ENCODE measurements at places on chromosomes 11 and 22.

- DNase-seq, result no peak
Observed at GRCh38 chr11:131885431-131885830, 515.0 kb downstream of the NTM start.

DNA sequence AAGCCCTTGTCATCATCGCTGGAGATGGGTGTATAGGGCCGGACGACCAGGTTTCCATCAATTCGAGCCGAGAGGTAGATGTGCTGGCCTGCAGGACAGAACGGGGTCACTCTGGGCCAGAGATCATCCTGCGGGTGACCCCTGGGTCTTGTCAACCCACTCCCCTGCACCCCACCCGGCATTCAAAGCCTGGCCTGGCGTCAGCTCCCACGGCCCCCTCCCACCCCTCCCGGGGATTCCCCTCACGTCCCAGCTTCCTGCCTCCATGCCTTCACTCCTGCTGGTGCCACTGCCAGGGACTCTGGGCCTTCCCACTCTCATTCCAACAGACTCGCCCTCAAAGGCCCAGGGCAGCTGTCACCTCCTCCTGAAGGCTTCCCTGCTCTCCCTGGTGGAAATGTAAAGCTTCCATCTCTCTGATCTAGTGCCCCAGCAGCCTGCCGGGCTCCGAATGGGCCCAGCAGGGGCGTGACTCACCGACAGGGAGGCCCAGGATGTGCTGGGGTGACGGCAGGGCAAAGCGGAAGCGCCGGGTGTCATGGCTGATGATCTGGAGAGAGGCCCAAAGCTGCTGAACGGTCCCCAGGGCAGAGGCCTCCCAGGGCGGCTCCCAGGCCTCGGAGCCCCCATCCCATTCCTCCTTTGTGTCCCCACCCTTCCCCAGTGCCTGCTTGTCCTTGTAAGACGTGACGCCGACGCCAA, 9.3 kb downstream of the ATP5MGL start:
- no peak for DNase-seq

DNA sequence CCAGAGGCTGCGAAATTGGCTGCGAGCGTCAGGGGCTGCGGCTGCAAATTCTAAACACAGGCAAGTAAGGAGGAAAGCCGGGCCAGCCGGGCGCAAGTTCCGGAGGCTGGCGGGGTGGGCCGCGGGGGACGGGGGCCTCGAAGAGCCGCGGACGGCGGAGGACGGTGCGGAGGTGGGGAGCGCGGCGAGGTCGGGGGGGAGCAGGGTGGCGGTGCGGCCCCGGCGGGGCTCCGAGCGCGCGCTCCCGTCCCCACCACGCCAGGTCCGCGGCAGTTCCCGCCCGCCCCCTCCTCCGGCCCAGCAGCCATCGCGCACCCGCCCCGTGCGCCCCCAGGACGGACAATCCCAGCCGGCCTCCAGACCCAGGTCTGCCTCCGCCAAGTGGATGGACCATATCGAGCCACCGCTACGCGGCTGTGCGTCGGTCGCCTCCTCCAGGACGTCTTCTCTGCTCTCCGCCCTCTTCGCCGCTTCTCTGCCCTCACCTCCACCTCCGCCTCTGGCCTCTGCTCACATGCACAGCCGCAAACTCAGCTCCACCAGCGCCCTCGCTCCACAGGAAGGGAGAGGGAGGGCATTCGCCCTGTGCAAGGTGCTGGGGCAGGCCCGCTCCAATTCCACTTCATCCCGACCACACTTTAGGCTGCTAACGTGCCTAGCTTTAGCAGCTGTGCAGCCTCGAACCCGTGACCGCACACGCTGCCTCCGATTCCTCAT, 7.2 kb downstream of the ELFN2 start:
- DNase-seq, result no peak

GRCh38 chr11:91688672-91689071, 535.9 kb upstream of the FAT3 start:
- DNase-seq, result no peak

DNA sequence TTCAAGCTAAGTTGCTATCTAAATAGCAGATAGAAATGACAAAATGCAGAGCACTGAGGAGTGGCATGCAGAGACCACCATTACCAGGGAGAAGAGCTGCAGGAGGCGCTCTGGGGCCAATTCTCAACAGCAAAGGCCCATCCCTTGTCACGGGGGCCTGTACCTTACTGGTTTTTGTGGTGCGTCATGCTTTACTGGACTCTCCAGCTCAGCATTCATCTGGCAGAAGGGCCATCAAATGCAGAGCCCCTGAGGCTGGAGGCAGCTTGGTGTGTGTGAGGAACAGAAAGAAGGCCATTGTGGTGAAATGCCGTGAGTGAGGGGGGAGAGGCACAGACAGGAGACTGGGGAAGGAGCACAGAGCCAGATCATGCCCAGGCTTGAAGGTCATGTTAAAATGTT, 56.5 kb upstream of the NAV2 start:
- DNase-seq, result no peak

DNA sequence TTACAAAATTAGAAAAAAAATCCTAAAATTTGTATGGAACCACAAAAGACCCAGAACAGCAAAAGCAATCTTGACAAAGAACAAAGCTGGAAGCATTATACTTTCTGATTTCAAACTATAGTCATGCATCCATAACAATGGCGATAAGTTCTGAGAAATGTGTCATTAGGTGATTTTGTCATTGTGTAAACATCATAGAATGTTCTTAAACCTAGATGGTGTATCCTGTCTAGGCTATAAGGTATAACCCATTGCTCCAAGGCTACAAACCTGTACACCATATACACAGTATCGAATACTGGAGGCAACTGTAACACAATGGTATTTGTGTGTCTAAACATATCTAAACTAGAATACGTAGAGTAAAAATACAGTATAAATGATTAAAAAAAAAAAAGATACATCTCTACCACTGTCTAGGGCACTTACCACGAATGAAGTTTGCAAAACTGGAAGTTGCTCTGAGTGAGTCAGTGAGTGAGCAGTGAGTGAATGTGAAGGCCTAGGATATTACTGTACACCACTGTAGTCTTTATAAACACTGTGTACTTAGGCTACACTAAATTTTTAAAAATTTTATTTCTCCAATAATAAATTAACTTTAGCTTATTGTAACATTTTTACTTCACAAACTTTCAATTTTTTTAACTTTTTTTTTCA, 18.1 kb upstream of the SC5D start:
- DNase-seq, result no peak

GRCh38 chr11:13923182-13923581, 39.3 kb upstream of the SPON1 start:
- DNase-seq, result no peak

DNA sequence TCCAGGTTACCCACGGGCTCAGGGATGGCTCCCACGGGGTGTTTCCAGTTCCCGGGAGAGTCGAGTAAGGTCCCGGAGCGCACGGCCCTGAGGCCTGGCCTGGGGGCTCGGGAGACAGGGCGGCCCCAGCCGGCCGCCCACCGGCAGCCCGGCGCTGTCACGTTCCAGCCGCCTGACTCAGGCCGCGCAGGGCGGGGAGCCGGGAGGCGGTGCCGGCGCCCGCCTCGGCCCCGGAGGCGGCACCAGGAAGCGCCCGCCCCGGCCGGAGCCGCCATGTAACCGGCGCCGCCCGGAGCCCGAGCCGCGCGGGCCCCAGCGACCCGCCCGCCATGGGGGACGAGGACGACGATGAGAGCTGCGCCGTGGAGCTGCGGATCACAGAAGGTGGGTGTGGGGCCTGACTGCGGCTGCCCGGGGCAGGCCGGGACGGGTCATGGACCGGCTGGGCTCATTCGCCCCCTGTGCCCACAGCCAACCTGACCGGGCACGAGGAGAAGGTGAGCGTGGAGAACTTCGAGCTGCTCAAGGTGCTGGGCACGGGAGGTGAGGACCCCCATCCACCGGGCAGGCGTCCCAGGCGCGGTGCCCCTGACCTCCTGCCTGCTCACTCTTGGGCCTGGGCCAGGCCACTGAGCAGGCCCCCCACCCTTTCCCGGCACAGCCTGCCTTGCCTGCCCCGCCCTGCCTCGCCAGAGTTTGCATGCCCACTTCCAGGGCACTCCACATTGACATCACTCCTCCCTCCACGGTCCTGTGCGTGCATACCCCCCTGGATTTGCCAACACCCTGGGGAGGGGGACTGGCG, at the start of gene RPS6KA4:
Gene RPS6KA4, plus strand, starts transcription at position 256 of the 805 bp plus-strand sequence. Its CDS starts 74 bp downstream, at position 330.
- DNase-seq, result peak; percentile 96

DNA sequence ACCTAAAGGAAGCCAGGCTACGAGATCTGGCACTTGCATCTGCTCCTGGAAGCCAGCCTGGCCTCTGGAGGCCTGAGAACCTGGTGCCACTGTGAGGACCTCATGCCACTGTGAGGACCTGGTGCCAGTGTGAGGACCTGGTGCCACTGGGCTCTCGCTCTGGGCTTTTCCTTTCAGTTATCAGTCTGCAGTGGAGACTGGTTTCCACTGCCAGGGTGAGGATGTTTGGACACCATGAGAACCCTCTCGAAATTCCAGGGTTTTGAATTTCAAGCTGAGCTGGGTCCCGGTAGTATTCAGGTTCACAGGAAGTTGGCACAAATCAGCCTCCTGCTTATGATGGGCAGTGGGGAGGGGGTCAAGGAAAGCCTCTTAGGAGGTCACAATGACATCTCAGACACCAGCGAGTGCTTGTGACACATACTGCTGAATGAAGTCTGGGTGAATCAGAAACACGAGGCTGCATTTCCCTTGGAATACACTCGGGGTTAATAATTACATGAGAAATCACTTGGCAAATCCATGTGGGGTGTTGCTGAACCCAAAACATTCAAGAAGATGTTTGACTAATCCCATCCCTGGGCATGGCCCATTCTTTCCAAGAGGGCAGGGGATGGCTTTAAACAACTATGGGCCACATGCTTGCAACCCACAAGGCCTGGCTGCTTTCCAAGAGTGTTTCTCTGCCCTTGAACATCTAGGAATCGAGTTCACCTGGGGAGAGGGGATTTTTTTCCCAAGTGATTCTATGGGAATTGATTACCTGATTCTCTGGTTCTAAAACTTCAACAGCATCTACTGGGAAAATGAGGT, 60.2 kb downstream of the LINC01488 start:
- DNase-seq, result no peak

DNA sequence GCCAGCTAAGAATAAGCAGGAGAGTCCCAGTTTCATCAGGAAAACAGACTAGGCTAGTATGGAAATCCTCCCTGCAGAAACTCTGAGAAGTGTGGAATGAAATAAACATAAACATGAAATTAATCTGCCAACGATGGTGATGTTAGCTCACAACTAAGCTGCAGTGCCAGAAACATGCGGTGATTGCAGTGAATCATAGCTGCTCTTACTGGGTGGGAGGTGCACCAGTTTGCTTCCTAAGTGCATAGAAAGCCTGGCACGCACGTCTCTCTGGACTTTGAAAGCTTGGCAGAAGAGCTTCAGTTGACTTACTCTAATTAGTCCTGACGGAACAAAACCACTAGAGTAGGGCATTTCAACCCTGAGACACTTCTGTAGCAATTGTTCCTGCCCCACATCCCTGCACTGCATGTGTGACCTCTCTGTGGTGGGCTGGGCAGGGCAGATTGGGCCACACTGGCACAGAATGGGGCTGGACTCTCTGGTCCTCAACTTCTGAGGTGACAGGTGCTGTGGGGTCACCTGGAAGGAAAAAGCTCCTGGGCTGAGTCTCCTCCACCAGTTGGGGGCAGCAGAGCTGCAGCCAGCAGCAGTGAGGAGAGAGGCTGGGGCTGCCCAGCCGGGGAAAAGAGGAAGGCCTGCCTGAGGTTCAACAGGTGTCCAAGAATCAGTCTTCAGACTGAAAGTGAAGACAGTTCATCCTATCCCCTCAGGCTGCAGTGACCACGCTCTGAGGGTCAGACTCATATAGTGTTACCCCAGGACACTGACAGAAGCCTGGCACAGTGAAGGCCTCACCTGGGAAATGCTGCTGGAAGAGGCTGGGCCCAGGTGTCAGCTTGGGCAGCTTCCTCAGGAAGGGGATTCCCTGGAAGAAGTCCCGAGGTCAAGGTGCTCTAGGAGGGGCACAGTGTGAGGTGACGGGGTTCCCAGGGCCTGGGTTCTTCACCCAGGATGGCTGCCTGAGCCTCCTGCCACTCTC, 40.5 kb downstream of the GGTLC2 start:
- no peak for DNase-seq

- DNase-seq, result no peak
Observed at GRCh38 chr11:312092-312816, 1.6 kb upstream of the IFITM1 start.

DNA sequence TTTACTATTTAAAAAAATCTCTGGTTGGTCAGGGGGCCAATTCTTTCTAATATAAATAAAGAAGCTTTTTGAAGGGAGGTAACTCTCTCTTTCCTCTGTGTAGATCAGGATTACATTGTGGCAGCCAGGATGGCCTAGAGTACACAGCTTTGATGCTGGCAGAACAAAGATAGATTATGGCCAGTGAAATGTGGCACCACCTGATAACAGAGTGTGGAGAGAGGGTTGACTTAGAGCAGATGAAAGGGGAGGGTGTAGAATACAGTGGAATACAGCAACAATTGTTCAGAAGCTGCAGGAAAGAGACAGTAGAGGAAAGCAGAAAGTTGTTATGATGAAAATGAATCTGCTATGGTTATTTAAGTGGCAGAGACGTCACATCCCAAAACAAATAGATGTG, 99.0 kb downstream of the FAR1 start:
- DNase-seq, result no peak

DNA sequence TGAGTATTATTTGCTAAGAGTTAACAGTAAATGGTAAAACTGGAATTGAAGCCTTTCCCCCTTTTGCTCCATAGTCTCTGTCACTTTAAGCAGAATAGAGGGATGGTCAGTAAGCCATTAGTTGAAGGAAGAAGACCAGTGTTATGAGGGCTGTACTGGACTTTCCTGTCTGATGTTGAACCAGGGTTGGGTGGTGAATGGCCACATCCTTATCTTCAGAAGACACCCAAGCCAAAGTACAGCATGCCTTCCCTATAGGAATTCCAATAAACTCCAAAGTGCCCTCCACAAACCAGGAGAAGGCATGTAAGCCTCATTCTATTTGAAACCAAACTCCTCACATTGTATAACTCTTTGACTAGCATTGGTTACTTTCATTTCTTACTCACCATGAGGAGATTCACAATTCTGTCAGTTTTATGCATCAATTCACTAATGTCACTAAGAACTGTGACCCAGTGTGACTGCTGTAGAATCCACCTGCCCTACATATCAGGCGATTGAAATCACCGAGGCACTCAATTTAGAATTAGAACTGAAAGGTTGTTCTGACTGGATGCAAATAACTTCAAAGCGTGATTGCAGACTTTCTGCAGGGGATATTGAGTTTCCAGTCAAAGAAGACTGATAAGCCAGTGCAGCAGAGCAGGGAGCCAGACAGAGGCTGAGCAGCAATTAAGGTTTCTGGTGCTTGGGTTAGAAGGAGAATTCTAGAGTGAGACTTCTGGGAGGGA, 107.1 kb upstream of the DDI1 start:
- no peak for DNase-seq

GRCh38 chr22:32501836-32502752, 27.5 kb downstream of the FBXO7 start:
- DNase-seq, result no peak

DNA sequence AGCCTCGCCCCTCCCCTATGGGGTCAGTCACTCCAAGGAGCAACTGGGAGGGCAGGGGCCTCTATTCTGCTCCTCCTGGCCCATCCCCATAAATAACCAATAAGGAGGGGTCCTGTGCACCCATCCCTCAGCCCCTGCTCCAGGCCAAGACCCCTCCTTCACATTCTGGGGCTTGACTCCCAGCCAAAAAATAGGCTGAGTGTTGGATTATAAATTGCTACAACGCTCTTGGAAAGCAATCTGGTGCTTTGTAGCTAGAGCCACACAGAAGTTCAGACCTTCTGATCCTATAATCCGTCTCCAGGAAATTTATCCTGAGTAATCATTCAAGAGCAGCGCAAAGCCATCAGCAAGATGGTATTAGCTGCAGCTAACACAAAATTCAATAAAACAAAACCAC, 42.5 kb downstream of the ABCC8 start:
- no peak for DNase-seq

Measured in T47D (cell line).